ENCODE measurements at places on chromosomes 1 and 21.
A peak's percentile ranks its signal among the peaks of the same experiment; 100 is the strongest.

- no peak for DNase-seq
Observed at GRCh38 chr1:161159913-161160243, 578 bp downstream of the USP21 start.

GRCh38 chr1:93758842-93759515 lies 77.3 kb upstream of the BCAR3 start:
- no peak for DNase-seq

DNA sequence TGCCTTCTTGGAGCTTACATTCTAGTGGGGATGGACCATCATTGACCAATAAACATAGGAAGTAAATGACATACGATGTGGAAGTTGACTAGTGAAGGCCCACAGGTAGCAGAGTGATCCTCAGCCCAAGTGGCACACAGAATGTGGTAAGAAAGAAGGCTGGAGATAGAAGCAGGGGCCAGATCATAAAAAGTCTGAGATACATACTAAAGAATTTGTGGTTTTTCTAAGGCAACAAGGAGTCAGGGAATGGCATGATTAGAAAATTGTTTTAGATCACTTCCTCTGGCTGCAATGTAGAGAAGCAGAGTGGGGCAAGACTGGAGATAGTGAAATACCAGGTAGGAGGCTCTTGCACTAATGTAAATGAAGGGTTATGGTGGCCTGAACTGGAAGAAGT lies 154.0 kb downstream of the VPS13D start:
- no peak for DNase-seq

- DNase-seq = no peak
Observed at GRCh38 chr1:213621077-213621476, 366.7 kb upstream of the PROX1 start.

GRCh38 chr1:39631361-39632322 lies 7.8 kb downstream of the HEYL start:
- DNase-seq = no peak

DNA sequence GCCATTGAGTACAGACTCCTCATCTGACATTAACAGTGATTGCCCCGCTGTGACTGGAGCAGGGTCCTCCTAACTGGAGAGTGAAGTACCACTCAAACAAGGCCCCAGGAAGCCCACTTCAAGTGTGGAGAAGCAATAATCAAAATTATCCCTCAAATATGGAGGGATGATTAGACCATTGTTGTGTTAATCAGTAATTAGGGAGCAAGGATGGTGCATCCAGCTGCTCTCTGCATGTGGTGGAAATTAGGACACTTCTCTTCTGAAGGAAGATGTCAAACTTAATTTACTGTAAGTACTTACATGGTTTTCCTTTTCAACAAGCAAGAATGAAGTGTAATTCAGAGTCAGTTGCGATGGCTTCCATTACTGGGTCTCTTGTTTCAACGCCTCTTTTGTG lies 3.4 kb upstream of the ZP4 start:
- peak; percentile 30 for DNase-seq

DNA sequence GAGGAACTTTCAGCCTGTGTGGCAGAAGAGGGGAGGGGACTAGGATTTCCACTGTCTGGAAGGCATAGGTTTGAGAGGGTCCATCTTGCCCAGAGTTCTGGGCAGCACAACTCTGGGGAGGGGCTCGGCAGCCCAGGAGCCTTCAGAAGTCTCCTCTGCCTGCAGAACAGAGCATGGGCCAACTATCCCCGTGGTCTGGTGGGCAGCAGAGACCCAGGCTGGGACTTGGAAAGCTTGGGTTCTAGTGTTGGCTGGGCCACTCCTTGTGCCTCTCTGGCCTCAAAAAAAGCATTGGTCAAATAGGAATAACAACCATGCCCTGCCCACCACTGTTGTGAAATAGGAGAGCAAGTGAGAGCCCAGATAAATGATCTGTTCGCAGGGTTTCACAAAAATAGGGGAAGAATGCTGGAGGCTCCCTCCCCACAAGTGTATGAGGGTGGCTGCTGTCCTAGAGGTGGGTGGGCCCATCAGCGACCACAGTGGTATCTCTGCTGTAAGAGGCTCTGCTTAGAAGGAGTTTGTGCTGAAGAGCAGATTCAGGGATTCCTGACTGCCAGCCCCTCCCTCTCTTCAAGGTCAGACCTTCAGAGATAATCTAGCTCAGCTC lies 8.9 kb downstream of the EPHA10 start:
- DNase-seq = no peak

GRCh38 chr1:78483903-78484302 lies 6.9 kb upstream of the PTGFR start:
- no peak for DNase-seq

- no peak for DNase-seq
Observed at GRCh38 chr1:100441146-100441545, 88.8 kb downstream of the CDC14A start.

DNA sequence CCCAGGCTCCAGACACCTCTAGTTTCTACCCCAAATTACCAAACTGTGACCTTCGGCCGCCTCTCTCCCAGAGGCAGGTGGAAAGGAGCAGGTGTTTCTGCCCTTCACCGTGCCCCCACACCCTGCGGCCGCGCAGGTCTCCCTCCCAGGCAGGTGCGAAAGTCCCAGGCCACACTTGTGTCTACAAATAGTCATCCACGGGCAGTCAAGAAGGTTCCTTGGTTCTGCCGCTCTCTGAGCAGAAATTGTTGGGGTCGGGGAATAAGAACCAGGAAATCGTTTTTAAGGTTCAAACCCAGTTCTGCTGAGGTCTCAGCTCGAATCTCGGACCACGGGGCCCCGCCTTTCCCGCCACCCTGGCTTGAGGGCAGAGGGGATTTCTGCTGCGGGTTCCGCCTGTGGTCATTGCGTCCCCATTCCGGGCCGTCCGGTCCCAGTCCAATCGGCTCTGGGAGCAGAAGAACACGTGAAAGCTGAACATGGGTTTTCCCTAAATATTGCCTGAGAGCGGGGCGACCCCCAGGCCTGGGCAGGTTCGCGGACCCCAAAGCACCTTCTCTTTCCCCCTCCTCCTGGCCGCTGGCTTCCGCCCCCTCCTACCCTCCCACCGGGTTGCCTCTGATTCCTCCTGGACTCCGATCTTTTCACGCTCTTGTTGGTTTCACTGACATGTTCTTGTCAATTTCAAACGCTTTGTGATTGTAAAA lies 1.2 kb upstream of the ATF3 start:
- DNase-seq = peak; percentile 38

DNA sequence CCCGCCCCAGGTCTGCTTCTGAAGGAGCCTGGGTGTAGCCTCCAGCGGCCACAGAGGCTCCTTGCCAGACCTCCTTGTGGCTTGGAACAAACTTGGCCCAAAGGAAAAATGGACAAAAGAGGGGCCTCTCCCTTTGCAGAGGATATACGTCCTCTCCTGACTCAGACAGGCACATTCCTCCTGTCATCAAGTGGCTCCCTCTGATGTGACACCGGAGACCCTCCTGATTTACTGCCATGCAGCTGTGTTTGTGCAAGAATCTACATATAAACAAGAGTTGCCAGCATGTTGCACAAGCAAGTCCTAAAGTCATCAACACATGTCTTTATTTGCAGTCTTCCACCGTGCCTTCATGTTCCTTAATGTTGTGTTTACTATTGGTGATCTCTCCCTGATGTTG lies 54.1 kb upstream of the F3 start:
- no peak for DNase-seq

GRCh38 chr1:158830074-158830677 lies 975 bp upstream of the MNDA start:
- DNase-seq = no peak

GRCh38 chr21:14763695-14764064 lies 217.6 kb upstream of the SAMSN1 start:
- no peak for DNase-seq

DNA sequence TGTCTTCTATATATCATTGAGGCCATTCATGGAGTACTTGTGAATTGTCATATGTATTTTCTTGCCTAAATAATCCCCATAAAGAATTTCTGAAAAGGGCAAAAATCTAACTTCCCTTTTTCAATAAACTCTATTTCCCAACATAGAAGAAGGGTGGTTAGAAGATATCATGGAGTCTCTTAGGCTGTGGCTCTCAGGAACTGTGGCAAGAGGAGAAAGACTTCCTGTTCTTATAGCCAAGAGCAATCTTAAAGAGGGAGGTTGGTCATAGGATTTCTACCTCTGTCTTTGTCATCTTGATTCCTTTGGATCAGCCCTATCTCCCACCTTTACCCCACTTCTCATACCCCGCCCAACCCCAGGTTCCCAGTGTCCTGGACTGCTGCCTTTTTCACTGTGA lies 175.8 kb downstream of the TYW3 start:
- DNase-seq = no peak

DNA sequence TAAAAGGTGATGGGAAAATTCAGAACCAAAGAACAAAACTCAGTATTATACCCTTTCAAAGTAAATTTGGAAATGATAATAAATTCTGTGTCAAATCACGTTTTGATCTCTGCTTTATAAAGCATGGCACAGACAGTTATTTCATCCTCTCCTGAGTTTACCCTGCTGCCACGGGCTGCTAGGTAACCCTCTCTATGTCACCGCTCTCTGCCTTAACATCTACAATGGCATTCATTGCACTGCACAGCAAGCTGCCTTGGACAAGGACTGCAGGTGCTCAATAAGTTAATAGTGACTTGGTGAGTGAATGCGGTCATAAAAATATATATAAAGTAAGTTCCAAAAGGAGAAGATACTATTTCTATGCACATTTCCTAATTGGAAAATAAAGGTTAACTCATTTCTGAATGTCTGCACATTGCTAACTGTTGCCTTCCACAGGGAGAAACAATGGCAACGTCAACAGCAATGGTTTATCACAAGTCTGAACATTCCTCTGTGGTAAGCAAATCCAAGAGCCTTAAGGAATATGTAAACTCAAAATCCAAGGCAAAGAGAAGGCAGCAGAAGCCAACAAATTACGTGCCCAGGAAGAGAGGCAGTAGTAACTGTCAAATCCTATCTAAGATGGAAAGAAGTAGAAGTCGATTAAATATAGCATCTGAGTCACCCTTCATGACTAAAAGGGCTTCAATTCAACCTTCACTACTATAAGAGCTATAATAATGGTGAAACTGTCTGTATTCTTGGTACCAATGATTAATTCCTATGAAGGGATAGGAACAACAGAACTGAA lies 19.4 kb downstream of the FYB2 start:
- DNase-seq = no peak

GRCh38 chr1:25641931-25642573 lies 25.5 kb downstream of the MAN1C1 start:
- no peak for DNase-seq

DNA sequence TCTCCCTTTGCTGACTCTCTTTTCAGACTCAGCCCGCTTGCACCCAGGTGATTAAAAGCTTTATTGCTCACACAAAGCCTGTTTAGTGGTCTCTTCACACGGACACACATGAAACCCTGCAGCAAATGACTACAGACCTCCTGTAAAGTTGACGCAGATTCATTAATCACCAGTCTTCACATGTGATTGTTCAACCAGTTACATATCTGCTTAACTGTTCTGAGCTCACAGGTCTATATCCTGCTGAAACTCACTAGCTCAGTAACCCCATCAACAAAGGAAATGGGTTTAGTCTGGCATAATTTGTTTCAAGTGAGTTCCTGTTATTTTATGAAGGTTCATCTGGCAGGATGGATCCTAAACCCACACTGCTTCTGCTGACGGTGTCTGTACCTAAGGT lies 68.4 kb upstream of the GJA8 start:
- DNase-seq = no peak

DNA sequence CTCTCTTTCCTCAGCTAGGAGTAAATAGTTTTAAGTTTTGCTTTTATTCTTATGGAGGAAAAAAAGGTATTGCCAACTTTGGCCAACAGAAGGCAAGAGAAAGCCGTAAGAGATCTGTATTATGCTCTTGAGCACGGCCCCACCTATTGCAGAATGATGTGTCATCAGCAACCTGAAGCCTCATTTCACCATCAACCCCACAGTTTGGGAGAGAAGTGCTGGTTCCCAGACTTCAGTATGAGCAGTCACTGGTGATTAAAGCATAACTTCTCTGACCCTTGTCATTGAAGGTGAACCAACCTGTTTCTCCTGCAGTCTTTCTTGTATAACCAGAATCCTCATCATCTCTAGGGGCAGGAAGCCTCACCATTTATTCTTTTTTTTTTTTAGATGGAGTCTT lies 100.2 kb downstream of the SIPA1L2 start:
- DNase-seq = no peak

- DNase-seq = no peak
Observed at GRCh38 chr1:15358565-15359133, 51.0 kb upstream of the EFHD2 start.

DNA sequence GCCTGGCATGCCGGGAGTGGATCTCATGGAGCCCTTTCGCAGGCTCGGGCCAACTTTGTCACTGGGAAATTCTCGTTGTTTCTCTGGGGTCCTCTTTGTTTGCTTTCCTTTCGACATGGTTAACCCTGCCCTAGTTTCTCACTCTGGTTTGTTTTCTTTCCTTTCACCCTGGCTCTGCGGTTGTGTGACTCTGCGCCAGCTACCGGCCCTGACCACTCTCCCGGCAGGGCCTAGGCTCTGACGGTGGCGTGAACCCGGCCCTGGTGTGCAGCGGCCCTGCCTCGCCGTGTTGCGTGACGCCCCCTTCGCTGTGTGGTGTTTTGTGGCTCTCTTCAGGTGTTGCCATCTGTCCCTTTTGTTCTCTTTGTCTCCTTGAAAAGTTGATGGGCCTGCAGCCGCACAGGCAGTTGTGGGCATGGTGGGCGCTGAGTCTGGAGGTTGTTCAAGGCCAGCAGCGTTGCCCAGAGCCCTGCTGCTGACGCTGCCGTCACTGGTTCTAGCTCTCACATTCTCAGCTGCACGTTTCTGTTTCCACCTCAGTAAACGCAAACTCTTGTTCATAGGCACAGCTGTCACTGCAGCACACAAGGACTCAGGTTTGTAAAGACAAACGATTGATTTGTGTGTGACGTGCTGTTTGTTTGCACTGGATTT lies 64.6 kb upstream of the DIP2A start:
- DNase-seq = no peak

DNA sequence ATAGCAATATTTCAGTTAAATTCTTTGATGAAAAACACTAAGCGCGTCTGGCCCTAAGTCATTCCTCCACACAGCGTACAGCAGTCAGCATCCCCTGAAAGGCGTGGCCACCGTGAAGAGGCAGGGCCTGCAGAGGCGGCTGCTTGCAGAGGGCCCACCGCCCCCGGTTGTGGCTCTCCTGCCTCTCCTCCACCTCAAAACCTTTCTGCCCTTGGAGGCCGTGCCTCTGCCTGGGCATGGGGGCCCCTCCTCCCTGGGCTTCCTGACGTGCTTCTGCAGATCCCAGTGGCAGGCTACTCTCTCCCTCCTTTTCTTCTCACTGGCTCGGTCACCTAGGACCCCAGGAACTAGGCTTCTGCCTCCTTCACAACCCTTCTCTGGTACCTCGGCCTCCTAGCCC lies 16.2 kb downstream of the CLSTN1 start:
- no peak for DNase-seq

GRCh38 chr1:98893371-98893770 lies 111.3 kb downstream of the PLPPR5 start:
- no peak for DNase-seq

DNA sequence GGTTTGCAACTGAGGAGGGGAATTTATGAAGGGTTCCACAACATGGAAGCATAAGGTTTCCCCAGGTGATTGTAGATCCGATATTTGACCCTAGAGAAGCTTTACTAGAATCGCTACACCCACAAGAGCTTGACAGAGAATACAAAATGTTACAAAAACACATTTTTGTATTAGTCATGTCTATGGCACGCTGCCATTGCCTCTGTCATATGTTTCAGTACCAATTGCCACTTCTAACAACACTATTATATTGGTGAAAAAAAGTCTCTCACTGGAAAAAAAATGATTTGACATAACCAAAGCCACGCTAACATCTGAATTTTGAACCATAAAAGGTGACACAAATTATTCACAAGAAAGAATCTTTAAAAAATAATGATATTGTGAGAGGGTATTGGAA lies 214.5 kb downstream of the KCNT2 start:
- DNase-seq = no peak
